ENCODE measurements at places on chromosomes 2 and 18.

GRCh38 chr18:44869533-44869932 is 188.8 kb downstream of the SETBP1 start:
- DNase-seq, result no peak

DNA sequence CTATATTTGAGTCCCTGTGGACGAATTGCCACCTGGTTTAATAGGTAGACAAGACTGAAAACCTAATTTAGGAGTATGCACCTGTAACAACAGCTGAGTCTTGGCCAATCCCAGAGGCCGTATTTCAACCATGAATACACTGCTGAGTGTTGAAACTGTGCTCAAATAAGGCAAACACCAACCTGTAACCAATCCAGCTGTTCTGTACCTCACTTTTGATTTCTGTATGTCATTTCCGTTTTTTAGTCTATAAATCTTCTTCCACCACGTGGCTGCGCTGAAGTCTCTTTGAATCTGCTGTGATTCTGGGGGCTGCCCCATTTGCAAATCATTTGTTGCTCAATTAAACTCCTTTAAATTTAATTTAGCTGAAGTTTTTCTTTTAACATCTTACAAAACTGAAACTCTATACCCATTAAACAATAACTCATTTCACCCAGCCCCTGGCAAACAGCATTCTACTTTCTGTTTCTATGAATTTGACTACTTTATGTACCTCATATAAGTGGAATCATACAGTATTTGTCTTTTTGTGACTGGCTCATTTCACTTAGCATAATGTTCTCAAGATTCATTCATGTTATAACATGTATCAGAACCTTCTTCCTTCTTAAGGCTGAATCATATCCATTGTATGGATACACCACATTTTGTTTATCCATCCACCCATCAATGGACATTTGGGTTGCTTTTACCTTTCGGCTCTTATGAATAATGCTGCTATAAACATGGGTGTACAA is 7.5 kb upstream of the YPEL5 start:
- DNase-seq, result no peak

- DNase-seq, result no peak
Observed at GRCh38 chr18:4789506-4789905, 334.4 kb upstream of the DLGAP1 start.

GRCh38 chr2:142140434-142140845 is 9.6 kb upstream of the LRP1B start:
- DNase-seq, result no peak

DNA sequence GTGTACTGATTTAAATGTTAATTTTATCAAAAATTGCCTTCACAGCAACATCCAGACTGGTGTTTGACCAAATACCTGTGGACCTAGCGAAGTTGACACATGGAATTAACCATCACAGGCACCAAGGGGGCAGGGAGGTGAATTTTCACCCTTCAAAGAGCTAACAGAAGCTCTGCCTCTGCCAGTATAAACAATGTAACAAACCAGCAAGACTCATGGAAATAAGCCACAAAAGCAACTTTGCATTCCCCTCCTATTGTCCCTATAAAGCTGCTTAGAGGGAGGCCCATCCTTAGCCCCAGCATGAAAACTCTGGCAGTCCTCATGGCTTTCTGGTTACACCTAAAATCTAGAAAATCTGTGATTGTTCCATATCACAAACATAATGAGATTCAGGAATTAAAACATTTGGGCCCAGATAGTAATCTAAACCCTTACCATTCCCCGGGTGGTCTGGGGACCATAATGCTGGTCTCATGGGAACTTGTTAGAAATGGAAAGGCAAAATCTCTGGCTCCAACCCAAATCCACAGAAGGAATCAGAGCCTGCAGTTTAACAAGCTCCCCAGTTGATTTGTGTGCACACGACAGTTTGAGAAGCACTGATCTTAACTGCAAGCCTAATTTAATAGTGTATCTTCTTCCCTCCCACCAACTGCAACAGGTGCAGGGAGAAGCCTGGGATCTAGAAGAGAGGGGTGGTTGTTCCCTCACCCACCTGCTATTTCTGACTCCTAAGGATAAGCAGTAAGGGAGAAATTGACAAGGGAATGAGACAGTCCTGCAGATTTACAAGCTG is 23.1 kb downstream of the SERPINB11 start:
- DNase-seq, result no peak

GRCh38 chr2:62467475-62468321 is 38.3 kb downstream of the TMEM17 start:
- no peak for DNase-seq
